ENCODE measurements at places on chromosomes 7 and 10. TPM values are rescaled to one million over a fixed set of nuclear protein-coding genes. Genes with fewer than 3 reads are reported as not detected.

DNA sequence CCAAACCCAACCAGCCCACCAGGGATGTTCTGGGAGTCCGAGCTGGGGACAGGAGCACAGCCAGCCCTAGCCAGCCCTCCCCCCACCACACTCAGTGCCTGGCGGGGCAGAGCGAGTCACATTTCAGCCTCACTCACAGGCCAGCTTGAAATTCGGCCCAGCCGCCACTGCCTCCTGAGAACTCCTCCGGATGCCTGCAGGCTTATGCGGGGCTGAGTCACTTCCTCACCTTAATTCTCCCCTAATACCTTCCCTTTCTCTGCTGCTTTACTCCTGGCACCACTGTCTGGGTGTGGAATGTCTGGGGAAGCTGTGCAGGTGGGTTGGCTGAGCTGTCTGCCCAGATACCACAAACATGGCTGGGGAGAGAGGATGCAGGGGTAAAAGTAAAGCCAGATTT is 22.6 kb upstream of the DLG5 start:
- no peak for DNase-seq

DNA sequence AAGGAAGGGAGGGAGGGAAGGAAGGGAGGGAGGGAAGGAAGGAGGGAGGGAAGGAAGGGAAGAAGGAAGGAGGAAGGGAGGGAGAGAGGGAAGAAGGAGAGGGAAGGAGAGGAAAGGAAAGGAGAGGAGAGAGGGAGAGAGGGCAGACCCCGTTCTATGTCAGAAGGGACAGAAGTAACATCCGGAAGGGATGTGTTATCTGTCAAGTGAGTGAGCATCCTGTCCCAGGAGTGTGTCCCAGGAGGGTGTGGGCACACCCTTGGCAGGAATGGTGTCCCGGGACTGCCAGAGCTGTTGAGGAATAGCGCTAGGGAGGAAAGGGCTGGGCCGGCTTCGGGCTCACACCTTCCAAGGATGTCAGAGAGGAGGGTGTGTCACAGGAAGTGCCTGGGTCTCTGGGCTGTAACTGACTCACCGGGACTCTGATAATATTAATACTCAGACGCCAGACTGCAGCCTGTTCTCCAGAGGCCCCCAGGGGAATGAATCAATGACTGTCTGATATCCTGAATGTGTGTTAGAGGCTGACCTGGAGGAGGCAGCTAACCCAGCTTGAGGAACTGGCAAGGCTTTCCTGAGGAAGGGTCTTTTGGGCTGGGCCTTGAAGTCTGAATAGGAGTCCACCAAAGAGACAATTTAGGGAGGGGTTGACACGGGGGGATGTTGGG is 125.6 kb upstream of the TNRC18 start:
- no peak for DNase-seq

CFTR gene
- total RNA-seq = not detected

- no peak for DNase-seq
Measured at GRCh38 chr10:86257683-86258082, 108.9 kb downstream of the GRID1 start.

DNA sequence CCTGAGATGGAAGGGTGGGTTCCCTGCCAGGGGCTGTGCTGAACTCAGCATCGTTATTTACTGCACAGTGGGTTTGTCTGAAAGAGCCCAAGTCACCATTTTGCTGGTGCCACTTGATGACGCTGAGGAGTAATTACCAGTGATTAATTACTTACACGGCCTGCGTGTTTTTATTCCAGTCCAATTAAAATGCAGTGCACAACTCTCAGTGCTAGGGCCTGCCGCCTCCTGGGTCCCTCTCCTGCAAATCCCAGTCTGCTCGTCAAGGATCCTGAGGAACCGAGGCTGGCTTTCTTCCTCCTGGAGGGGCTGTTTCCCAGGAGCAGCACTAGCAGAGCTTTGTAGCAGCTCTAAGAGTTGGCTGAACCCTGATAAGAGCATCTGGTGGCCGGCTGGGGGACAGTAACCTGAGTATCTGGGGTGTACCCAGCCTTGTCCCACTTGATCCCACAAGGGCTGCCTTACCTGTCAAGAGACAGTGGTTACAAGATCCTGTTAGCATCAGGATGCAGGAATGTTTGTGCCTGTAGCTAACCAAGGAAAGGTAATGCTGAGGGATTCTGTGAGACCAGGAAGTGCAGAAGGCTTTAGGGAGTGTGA is 45.1 kb upstream of the LRRC4 start:
- DNase-seq = no peak

LRRD1 gene
- 0.44 TPM for total RNA-seq

CARD11 gene
- total RNA-seq = 118 TPM

ANKRD1 gene
- not detected for total RNA-seq

CYP2W1 gene
- total RNA-seq = not detected

DNA sequence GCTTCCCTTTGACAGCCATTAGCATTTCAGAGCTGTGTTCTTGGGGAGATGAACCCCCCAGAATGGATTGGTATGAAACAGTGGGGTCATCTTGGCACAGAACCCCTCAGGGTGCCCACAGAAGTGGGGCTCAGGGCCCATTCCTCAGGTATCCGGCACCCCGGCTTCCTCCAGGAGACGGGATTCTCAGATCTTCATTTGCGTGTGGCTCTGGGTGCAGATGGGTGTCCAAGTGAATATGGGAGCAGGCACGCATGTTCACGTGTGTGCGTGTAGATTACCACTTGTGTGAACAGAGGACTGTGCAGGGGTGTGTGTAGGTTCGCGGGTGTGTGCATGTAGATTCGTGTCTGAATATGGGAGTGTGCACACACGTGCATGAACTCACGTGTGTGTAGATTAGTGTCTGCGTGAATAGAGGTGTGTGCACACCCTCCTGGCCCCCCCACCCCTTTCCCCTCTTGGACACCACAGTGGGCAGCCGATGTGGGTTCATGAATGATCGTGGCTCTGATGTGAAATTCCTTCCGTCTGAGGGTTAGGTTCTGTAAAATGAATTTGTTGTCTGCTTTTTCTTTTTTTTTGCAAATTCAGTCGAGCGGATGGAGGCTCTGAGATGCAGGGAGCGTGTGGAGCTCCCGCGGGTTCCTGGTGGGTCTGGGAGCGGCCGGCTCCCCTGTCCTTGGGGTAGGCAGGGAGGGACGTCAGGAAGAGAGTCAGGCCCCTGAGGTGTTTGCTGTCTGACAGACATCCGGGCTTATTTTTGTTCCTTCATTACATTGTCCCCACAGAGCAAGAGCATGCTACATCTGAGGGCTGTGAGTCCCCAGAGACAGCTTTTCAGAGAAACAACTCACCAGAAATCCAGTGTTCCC is 7.4 kb downstream of the ELFN1 start:
- no peak for DNase-seq

CNPY1 gene
- total RNA-seq = not detected

GRCh38 chr10:80459047-80459865 is 5.1 kb downstream of the TSPAN14 start:
- peak; percentile 40 for DNase-seq

DNA sequence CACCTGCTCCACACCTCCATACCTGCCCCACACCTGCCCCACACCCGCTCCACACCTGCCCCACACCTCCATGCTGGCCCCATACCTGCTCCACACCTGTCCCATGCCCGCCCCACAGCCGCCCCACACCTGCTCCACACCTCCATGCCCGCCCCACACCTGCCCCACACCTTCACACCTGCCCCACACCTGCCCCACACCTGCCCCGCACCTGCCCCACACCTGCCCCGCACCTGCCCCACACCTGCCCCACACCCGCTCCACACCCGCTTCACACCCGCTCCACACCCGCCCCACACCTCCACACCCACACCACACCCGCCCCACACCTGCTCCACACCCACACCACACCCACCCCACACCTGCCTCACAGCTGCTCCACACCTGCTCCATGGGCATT is 53.0 kb downstream of the PARP12 start:
- no peak for DNase-seq

LRRC4 gene
- not detected for total RNA-seq

GRCh38 chr10:29446327-29446726 is 157.5 kb downstream of the LYZL1 start:
- no peak for DNase-seq

DNA sequence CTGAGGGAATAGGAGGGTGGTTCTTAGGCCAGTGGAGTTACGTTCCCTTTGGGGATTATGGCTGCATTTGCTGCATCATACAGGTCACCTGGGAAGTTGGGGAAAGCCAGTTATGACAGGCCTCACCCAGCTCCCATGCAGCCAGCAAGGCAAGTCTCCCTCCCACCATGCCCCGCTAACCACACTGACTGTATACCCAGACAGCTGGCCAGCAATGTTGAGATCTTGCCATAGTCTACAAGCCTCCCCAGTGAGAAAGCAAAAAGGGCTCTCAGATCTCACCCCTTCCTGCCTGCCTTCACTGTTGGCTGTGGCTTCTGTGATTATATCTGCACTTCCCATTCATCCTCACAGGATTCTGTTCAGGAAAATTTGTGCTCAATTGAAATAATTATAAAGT is 133.3 kb upstream of the HGF start:
- no peak for DNase-seq

LLCFC1 gene
- total RNA-seq = not detected

- no peak for DNase-seq
Measured at GRCh38 chr10:104232613-104233102, 494 bp upstream of the CFAP43 start.

- no peak for DNase-seq
Measured at GRCh38 chr7:105655500-105656380, 74.4 kb upstream of the EFCAB10 start.
